ENCODE measurements at places on chromosomes 12 and 14.
A peak's percentile ranks its signal among the peaks of the same experiment; 100 is the strongest.

- no peak for DNase-seq
These were observed 113.0 kb downstream of the SEC23A start for GRCh38 chr14:38989922-38990546.

GRCh38 chr14:45553981-45554380 lies 301.0 kb upstream of the MIS18BP1 start:
- DNase-seq, result no peak

GRCh38 chr12:50742776-50743175 lies 21.1 kb upstream of the ATF1 start:
- no peak for DNase-seq

DNA sequence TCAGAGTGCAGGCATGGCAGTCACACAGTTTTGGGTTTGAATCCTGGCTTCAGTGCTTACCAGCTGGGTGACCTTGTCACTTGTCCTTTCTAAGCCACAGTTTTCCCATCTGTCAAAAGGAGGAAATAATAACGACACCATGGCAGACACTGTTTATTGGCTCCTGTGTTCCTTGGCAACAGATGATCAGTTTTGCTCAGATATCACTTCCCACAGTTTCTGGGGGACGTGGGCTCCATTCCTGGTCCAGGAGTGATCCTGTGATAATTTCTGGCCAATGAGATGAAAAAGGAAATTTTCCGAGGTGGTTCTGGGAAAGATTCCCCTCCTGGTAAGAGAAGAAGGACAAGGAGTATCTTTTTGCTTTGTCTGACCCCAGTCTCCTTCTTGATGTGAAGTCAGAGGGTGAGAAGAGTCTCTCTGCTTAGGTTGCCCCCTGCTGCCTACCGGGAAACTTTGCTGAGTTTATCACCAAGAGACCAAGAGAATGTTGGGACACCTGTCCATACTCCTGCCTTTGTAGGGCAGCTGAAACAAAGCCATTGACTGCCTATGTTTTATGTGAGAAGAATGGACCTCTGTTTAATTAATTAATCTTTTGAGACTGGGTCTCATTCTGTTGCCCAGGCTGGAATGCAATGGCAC lies 178.9 kb upstream of the NRXN3 start:
- DNase-seq, result no peak

GRCh38 chr14:33504246-33505099 lies 446.4 kb downstream of the EGLN3 start:
- no peak for DNase-seq

GRCh38 chr12:110171636-110172035 lies 47.5 kb downstream of the IFT81 start:
- no peak for DNase-seq

DNA sequence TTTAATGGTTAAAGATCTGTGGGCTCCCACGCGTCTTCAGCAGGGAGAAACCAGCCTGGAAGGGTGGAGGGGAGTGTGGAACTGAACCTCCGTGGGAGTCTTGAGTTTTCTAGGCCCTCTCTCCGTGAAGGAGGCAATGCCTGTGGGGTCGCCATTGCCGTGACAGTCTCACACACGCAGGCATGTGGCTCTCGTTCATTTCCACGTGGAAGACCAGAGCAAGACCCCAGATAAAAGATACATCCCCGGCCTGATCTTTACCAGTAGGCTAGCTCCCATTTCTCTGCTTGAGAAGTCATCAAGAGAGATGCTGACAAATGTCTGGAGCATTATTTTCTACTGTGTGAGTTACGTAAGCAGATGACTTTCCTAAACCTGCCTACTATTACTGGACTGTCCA lies 491.7 kb upstream of the LMO3 start:
- DNase-seq, result no peak

DNA sequence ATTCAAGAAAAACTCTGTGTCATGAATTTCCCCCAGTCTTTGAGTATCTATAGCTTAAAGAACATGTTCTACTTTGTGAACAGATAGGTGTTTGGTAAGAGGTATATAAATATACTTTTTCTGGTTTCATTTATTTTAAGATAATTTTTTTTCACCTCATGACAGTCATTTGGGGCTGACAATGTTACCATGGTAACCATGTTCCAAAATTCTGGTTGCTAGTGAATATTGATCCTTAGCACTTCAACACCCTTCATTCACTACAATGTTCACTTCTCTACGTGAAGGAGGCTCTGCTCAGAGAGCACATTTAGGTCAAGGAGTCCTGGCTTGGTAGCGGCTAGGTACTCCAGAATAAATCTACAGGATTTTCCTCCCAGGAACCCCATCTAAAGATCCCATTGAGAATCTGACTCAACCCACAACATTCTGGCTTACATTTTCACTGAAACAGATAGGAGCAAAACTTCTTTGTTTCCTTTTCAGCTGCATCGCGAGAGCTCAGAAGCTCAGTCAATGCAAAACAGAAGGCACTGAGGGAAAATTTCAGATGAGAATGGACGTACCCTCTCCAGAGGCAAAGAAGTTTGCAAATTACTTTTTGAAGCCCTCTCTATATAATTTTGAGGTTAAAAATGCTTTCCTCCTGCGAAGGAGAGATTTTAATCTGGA lies 93.6 kb downstream of the ARF6 start:
- no peak for DNase-seq

DNA sequence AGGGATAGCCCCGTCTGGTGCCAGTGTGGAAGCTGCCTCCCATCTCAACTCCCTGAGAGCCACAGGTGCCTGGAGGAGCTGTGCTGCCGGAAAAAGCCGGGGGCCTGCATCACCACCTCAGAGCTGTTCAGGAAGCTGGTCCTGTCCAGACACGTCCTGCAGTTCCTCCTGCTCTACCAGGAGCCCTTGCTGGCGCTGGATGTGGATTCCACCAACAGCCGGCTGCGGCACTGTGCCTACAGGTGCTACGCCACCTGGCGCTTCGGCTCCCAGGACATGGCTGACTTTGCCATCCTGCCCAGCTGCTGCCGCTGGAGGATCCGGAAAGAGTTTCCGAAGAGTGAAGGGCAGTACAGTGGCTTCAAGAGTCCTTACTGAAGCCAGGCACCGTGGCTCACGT lies 25.5 kb upstream of the P2RX4 start:
- DNase-seq, result no peak

DNA sequence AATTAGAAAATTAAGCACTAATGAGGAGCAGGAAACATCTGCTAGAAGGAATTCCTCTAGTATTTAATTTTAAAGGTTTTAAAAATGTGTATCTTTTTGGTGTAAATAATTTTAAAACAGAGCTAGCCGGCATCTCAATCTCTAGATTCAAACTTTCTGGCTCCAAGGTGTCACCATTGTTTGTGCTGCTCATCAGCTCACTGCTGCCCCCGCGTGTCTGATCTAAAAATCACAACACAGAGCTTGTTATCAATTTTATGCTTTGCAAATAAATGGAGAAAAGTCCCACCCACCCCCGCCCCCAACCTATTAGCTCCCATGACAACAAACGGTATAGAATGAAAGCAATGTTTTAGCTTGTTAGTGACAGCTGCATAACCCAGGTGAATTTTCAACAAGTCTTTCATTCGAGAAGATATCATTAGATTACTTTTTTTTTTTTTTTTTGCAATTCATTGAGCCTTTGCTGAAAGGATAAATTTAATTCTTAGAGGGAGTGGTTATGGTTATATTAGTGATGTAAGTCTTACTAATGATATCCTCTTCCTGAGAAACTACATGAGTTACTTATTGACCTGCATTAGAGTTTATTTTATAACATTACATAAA lies 11.3 kb upstream of the ABHD12B start:
- DNase-seq, result peak; percentile 87

DNA sequence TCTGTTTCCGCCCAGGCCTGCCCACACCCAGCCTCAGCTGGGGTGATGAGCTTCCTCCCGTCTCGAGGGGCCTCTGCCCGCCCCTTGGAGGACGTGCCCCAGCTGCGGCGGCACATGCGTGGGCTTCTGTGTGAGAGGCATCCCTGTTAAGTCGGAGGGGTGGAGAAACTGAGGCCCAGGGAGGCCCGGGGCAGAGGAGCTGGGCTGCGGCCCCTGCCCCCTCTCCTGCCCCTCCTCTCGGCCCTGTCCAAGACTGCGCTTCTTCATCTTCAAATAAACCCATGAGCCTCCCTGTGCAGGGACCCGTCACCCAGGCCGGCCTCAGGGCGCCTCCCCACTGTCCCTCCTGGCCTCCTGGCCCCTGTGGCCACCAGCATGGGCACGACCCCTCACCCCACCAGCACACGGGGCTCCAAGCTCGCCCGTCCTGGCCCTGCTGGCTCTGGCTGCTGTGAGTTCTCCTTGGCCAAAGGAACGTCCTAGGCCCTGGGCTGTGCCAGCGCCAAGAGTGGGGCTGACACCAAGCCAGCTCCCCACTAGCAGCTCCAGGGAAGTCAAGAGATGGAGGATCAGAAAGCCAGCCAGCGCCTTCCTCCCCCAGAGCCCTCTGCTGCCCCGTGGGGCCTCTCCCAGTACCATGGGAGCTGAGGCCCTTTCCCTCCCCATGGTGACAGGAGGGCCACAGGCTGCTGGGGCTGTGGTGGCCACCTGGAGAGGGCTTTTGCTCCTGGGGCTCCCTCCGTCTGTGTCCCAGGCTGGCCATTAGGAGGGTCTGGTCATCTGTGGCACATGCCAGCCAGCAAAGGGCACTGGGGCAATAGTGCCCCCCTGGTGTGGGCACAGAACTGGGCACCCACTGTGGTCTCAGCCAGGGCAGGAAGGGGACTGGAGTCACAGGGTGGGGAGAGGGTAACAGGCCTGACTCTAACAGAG lies 180.4 kb downstream of the KIF26A start:
- DNase-seq, result no peak

- DNase-seq, result no peak
These were observed 2.0 kb upstream of the PCED1B start for GRCh38 chr12:47077206-47078085.

DNA sequence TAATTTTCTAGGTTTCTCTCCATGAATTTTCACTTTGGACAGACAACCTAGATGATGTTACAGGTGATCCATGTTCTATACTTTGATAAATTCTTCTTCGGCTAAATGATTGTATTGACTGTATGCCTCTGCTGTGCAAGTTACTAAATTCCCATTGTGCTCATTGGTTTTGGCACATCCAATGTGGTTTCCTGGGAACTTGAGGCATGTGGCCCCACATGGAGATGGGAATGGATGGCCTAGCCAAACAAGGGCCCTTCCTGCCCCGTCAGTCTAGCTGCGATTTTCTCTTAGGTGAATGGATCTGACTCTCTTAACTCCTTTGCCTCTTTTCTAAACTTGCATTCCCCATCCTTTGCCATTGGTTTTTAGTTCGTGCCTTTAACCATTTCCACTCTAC lies 186.2 kb downstream of the PELI2 start:
- no peak for DNase-seq

DNA sequence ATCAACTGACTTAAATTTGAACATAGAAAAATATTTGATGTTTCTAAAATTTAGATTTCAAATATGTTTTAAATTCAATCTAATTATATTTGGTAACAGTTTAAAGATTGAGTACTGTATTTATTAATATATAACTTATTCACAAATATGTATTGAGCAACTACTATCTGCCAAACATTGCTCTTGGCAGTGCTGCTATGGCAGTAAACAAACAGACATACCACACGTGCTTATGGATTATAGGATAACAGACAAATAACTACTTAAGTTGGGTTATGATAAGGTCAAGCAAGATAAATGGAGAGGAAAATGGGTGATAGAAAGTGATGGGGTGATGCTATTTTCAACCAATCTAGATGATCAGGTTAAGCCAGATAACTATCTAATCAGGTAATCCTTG lies 538.1 kb downstream of the C12orf50 start:
- DNase-seq, result no peak

DNA sequence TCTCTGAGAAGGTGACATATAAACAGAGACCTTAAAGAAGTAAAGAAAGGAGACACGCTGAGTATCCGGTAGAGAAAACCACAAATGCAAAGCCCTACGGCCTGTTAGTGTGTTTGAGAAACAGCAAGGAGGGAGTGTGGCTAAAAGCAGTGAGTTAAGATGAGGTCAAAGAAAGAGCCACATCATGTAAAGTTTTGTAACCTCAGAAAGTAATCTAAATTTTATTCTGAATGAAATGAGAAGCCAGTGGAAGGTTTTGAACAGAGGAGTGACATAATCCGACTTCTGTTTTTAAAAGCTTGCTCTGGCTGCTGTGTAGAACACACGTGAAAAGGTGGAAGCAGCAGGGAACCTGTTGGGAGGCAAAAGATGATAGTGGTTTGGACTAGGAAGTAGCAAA lies 32.6 kb downstream of the PPP2R5E start:
- DNase-seq, result no peak

DNA sequence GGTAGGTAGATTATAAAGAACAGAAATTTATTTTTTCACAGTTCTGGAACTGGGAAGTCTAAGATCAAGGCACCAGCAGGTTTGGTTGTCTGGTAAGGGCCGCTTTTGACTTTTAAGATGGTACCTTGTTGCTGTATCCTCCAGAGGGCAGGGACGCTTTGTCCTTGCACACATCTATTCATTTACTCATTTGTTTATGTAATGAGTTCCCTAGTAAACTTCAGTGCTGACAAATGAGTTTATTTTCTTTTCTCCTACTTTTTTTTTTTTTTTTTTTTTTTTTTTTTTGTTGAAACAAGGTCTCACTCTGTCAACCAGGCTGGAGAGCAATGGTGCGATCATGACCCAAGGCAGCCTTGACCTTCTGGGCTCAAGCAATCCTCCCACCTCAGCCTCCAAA lies 195.7 kb downstream of the FBXL14 start:
- no peak for DNase-seq

GRCh38 chr12:58412461-58413060 lies 471.2 kb downstream of the ATP23 start:
- no peak for DNase-seq

DNA sequence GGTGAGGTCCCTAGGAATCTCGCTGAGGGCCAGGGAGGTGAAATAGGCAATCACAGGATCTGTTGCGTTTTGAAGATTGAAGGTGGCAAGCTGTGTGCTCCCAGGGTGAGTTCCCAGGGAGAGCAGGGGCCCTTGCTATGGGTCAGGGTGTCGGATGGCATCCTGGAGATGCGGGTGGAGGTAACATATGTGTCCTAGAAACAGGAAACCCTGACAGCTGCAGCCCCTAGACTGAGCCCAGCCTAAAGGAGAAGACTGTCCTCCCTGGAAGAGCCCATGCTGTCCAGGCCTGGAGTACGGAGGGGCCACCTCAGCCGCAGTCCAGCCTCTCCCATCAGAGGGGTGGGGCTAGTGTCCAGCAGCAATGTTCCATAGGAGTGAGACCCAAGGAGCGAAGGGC lies 194.2 kb downstream of the NTF3 start:
- no peak for DNase-seq

DNA sequence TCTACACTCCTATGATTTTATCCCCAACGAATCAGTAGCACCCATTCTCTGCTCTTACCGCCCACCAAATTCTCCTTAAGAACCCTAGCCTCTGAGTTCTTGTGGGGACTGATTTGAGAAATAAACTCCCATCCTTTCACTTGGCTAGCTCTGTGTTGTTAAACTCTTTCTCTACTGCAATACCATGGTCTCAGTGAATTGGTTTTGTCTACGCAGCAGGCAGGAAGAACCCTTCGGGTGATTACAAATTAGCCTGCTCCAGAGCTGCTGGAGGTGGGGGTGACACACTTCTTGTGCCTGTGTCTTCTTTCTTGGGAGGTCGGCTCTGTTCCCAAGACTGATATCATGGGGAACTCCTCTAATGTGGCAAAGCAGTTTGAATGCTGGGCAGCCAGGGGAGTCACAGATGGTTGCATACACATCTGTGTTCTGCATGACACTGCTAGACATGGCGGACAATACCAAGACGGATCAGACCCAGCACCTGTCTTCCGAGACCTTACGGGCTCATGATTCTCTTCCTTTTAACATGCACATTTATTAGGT lies 1.6 kb upstream of the C1S start:
- no peak for DNase-seq

Measured in aorta (tissue), 5 donors.